ENCODE measurements at places on chromosomes 2 and 18. TPM values are rescaled to one million over a fixed set of nuclear protein-coding genes. Genes with fewer than 3 reads are reported as not detected.

GRCh38 chr2:177748360-177748759 lies 324.2 kb downstream of the PDE11A start:
- no peaks in the 10 kb centered on the region for H3K36me3 ChIP-seq
- DNase-seq, result no peak
- no peak overlapping the region for H3K27ac ChIP-seq
- H3K4me1 ChIP-seq, result no peaks in the 10 kb centered on the region
- H3K4me3 ChIP-seq, result no peak overlapping the region
- peaks cover 57% of the 10 kb centered on the region for H3K27me3 ChIP-seq

GRCh38 chr2:71454221-71455010 lies 1.1 kb downstream of the DYSF start:
- H3K27me3 ChIP-seq, result peaks cover 40% of the 10 kb centered on the region
- no peaks in the 10 kb centered on the region for H3K36me3 ChIP-seq
- H3K27ac ChIP-seq, result no peak overlapping the region
- H3K4me1 ChIP-seq, result peaks cover 32% of the 10 kb centered on the region

Gene ALPP
- total RNA-seq, result not detected

Gene CPO
- not detected for total RNA-seq

GRCh38 chr2:150357770-150358467 lies 129.5 kb downstream of the RND3 start:
- DNase-seq, result no peak
- no peak overlapping the region for H3K4me3 ChIP-seq
- no peak overlapping the region for H3K27ac ChIP-seq

DNA sequence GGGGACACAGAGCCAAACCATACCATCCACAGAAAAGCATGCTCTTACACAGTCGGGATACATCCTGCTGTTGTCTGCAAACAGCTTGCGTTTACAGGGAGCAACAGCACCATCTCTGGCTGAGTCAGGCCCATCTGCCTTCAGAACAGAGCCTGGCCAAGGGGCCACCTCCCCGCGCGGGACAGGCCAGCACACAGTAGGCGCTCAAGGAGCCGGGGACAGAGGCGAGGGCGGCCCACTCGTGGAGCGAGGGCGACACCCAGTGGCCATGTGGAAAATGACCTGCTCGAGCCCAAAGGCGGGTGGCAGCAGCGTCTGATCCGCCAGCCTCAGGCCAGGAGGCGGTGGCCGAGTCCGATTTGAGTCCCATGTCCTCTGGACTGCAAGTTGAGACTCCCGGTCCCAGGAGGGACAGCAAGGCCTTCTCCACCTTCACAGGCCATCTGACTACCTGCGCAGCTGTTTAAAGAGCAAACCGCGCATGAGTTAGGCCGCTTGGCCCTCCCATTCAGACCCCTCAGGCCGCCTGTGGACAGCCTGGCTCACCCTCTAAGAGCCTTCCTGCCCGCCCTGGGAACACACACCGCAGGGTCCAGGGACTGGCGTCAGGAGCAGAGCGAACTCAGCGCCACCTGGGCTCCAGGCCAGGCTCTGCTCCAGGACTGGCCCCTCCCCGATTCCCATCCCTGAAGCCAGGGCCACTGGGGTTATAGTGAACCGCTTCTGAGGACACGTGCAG lies 38.3 kb downstream of the TTC32 start:
- no peak overlapping the region for H3K27ac ChIP-seq
- H3K27me3 ChIP-seq, result peaks cover 27% of the 10 kb centered on the region
- DNase-seq, result peak; percentile 89
- H3K4me3 ChIP-seq, result peak overlapping the region; percentile 37
- no peaks in the 10 kb centered on the region for H3K4me1 ChIP-seq

Gene CCDC85A
- total RNA-seq, result 0.34 TPM

Gene RESP18
- total RNA-seq, result not detected

GRCh38 chr2:75925331-75926024 lies 214.8 kb upstream of the GCFC2 start:
- DNase-seq, result no peak
- H3K4me1 ChIP-seq, result peaks cover 14% of the 10 kb centered on the region
- no peaks in the 10 kb centered on the region for H3K27me3 ChIP-seq
- H3K4me3 ChIP-seq, result no peak overlapping the region
- no peaks in the 10 kb centered on the region for H3K36me3 ChIP-seq

Gene AGXT
- not detected for total RNA-seq

DNA sequence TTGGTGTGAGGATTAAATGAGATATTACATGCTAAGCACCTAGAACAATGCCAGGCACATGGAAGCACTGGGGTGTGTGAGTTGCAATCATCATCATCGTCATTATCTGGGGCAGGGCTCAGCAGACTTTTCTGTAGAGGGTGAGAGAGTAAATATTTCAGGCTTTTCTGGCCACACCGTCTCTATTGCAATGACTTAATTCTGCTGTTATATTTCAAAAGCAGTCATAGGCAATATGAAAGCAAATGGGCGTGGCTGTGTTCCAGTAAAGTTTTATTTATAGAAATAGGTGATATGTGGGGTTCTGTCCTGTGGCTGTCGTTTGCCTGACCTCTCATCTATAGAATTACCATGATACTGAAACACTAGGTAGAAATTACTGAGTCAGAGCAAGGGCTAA lies 60.6 kb downstream of the IL1R2 start:
- H3K4me1 ChIP-seq, result no peaks in the 10 kb centered on the region
- no peak overlapping the region for H3K27ac ChIP-seq
- no peaks in the 10 kb centered on the region for H3K27me3 ChIP-seq
- H3K4me3 ChIP-seq, result no peak overlapping the region
- DNase-seq, result no peak

DNA sequence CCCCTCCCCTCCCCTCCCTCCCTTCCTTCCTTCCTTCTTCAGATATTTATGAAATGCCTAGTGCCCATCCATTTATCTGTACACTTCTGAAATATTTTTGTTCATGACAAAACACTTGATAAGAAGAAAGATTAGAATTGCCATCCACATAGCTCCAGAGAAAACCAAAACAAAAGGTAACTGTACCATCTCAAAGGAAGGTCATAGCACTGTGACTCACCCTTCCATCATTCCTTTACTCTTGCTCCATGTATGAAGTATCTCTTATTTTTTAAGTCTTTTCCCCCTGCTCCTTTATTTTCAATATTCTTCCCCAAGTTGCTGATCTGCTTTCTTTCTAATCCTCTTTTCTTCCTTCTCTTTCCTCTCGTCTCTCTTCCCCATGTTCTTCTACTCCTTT lies 9.9 kb downstream of the CNTNAP5 start:
- H3K4me3 ChIP-seq, result no peak overlapping the region
- no peaks in the 10 kb centered on the region for H3K27me3 ChIP-seq
- H3K27ac ChIP-seq, result no peak overlapping the region
- DNase-seq, result no peak
- no peaks in the 10 kb centered on the region for H3K36me3 ChIP-seq

GRCh38 chr18:57281519-57281918 lies 70.8 kb upstream of the ST8SIA3 start:
- H3K27ac ChIP-seq, result no peak overlapping the region
- no peaks in the 10 kb centered on the region for H3K27me3 ChIP-seq
- no peak for DNase-seq

Gene DCDC2C
- not detected for total RNA-seq

DNA sequence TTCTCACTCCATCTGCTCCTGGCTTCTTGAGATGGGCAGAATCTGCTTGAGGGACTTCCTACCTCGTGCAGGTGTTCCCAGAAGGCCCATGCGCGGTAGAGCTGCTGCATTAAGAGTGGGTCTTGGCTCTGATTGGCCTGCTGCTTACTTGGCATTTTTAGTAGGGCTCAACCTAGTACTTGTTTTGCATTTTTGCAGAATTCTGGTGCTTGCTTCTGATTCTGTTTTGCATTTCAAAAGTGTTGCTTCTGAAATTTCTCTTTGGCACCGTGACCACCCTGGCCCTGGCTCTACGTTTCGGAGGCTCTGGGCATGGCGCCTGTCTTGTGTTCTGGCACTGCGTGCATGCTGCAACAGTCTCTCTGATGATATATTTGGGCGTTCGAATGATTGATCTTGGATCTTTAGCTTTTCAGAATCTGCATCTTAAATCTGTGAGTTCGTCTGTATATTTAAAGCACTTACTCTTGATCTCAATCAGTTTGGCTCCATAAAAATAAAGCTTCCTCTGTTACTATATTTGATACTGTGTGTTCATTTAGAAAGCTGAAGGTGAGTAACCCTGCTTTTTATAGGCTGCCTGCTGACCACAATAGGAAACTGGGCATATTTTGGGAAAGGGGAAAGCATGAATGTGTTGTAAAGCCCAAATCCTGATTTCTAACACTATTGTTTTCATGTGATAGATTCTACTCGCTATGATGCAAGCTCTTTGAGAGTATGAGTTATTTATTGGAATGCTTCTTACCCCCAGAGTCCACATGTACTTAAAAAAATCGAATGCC lies 22.2 kb downstream of the EFR3B start:
- H3K4me3 ChIP-seq, result no peak overlapping the region
- no peaks in the 10 kb centered on the region for H3K36me3 ChIP-seq
- no peak for DNase-seq
- H3K27ac ChIP-seq, result no peak overlapping the region

All from neural progenitor cell (in vitro differentiated cells).